Left renal cortex interstitium (tissue), 4 donors: ENCODE measurements at places on chromosomes 12 and 14.

- DNase-seq = no peak
These were observed 38.2 kb downstream of the TMBIM6 start for GRCh38 chr12:49779581-49779980.

DNA sequence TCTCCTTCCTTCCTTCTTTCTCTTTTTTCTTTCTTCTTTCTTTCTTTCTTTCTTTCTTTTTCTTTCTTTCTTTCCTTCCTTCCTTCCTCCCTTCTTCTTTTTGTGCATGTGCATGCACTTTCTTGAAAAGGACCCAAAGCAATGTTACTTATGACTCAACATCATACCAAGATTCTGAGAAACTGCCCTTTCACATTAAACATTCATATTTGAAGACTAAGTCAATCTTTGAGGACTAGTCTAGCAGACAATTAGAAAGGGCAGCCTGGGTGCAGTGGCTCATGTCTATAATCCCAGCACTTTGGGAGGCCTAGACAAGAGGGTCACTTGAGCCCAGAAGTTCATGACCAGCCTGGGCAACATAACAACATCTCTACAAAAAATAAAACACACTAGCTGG, 212.8 kb upstream of the KITLG start:
- no peak for DNase-seq

GRCh38 chr14:63893701-63894458, 41.1 kb downstream of the SYNE2 start:
- DNase-seq = no peak

DNA sequence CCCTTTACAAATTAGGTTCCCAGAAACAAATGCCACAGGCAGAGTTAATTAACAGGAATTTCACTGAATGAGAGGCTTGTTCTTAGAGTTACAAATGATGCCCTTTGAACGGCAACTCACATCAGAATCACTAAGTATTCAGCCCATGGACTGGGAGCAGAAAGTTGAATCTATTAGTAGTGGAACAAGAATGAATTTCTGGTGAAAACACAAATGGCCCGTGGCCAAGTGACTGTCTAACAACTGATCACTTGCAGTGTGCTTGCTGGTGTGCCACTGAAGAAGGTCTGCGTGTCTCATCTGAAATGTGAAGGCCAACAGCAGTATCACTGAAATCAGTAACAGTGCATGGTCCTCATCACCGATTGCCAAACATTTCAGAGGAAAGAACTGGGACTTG, 893.4 kb upstream of the TMEM132C start:
- DNase-seq = no peak

DNA sequence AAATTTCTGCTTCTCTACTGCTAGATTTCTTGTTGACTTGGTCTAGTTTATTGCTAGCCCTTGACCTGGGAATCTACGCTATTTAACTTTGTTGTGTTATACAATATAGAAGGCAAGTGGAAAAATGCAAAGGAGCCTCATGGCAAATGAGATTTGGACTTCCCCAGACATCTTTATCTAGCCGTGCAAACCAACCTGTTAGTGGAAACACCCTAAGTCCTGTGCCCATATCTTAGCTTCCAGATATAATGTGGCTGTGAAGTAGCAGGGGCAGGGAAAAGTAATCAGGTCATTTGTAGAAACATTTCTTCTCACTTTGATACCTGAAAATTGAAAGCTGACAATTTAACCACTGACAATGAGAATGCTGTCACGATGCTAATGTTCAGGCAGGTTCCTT, 90.7 kb upstream of the ATP2B1 start:
- no peak for DNase-seq

DNA sequence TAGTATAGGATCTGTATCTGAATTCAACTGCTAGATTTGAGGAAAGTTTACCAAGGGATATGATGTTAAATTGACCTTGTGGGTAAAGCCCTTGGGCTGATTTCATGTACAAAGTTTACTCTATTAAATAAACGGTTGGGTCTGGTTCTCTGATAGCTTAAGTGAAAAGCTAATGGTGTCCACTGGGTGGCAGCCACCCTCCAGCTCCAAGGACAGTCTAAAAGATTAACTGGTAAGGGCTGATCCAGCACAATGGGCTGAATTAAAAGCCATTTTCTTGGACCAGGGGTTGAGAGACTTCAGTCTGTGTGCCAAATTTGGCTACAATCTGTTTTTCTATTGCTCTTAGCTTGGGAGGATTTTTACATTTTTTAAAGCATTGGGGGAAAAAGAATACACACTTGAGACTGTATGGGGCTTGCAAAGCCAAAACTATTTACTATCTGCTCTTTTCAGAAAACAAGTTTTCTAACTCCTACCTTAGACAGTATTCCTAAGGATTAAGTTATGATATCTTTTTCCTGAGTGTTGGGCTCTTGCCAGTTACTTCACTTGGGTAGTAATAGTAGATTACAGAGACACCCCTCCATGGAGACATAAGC, 116.5 kb downstream of the GPHN start:
- peak; percentile 31 for DNase-seq

- DNase-seq = no peak
These were observed 96.7 kb downstream of the TMEM132D start for GRCh38 chr12:129807136-129807535.

GRCh38 chr12:9319044-9319841, 111.0 kb upstream of the PZP start:
- DNase-seq = no peak

GRCh38 chr14:78486081-78486480, 315.9 kb downstream of the NRXN3 start:
- no peak for DNase-seq

DNA sequence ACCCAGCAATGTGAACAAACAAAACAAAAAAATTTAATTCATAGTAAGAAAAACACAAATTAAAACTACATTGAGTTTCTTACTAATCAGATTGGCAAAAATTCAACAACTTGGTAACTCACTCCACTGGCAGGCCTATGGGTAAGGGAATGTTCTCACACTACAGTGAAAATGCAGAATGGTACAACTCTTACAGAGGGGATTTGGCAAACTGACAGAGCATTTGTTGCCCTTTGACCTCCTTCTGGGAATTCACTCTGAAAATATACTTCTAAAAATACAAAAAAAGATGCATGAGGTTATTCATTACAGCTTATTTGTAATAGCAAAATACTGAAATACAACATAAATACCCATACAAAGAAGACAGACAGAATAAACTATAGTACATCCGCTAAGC, 32.8 kb downstream of the ABCD2 start:
- no peak for DNase-seq

DNA sequence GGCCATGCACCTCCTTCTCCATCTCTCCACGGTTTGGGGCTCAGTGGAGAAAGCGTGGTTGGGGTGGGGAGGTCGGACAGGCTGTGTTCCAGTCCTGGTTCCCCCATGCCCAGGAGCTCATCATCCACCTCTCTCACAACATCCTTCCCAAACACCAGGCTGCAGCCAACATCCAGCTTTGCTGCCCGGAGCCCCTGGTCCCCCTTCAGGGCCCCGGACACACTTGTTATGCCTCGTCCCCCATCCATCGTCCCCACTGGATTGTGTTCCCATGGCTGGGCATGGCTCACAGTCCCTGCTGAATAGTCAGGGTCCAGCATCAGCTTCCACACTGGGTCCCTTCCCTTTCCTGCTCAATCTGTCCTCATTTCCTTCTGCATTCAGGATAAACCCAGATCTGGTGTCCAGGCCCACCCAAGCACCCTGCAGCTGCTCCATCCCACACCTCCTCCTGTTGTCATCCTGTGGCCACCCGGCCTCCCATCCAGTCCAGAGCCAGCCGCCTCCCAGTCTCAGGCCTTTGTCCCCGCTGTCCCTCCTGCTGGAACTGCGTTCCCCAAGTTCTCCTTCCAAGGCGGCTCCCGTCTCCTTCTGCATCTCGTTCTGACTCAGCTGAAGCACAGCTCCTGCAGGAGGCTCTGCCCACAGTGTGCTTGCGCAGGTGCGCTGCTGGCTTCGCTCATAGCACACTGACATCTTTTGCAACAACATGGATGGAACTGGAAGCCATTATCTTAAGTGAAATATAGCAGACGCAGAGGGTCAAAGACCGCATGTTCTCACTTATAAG, 211.4 kb upstream of the RTL1 start:
- DNase-seq = no peak

- no peak for DNase-seq
These were observed 56.0 kb downstream of the RASSF3 start for GRCh38 chr12:64666054-64666914.

- DNase-seq = no peak
These were observed 13.4 kb upstream of the CELA1 start for GRCh38 chr12:51359851-51360250.

GRCh38 chr12:115918763-115919162, 358.7 kb downstream of the MED13L start:
- DNase-seq = no peak

DNA sequence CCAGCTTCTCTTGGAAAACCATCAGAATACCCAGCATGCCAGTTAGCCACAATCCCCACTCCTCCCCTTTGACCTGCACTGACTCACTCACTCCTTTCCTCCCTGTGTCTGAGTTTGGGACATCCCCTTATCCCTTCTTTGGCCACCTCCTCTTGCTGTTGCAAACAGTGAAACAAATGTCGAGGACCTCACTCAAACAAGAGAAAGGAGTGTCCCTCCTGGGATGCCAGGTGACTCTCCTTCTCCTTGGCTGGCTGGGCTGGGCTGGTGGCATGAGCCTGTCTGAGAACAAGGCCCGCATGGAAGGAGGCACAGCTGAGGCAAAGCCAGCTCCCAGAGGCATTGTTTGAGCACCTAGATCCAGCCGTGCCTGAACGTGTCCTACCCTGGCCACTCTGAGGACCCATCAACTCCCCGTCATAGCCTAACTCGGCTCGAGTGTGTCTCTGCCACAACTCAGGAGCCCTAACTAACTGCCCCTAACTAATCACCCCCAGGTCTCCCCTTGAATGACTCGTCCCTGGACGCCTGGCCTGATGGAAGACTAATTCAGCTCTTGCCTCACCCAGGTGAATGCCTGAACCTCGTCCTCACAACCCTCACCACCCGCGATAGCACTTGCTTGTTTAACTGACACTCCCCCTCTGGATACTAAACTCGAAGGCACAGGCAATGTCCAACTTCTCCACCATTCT, 43.0 kb downstream of the NCOR2 start:
- DNase-seq = no peak

- DNase-seq = no peak
These were observed 48.2 kb downstream of the FOXA1 start for GRCh38 chr14:37546621-37547447.

- DNase-seq = no peak
These were observed 4.8 kb upstream of the AMN start for GRCh38 chr14:102917469-102918211.

- DNase-seq = no peak
These were observed 274.7 kb downstream of the EGLN3 start for GRCh38 chr14:33676135-33676566.

DNA sequence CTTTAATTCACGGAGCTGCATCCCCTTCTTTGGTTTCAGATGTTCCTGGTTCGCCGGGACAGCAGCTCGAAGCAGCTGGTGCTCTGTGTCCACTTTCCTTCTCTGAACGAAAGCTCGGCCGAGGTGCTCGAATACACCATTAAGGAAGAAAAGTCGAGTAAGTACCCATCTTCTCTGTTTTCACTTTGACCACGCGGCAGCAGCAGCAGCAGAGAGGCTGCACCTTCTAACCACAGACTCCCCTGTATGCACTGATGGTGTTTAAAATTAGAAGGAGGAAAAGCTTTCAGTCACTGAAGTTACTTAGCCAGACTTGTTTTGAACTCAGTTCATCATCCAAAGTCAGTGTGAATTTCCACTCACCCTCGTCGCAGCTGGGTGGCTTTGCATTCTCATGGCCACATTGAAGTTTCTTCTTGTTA, 63.8 kb downstream of the RIN3 start:
- DNase-seq = no peak

DNA sequence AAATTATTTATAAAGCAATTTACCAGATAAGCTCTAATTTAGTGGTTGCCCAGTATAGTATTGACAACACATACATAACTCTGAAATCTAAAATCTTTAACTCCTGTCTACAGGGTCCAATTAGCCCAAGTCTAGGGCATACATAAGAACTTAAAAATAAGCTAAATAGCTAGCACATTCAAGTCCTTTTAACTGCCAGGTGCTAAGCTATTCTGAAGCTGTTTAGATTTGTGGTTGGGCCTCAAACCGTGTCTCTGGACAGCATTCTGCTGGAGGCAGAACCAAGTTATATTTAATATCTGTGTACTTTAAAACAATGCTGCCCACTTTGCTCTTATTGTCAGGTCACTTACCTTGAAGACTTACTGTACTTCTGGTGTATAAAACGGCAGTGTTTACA, 19.0 kb downstream of the RPS6KA5 start:
- no peak for DNase-seq

- no peak for DNase-seq
These were observed 367.6 kb downstream of the RPS29 start for GRCh38 chr14:49218436-49219092.

DNA sequence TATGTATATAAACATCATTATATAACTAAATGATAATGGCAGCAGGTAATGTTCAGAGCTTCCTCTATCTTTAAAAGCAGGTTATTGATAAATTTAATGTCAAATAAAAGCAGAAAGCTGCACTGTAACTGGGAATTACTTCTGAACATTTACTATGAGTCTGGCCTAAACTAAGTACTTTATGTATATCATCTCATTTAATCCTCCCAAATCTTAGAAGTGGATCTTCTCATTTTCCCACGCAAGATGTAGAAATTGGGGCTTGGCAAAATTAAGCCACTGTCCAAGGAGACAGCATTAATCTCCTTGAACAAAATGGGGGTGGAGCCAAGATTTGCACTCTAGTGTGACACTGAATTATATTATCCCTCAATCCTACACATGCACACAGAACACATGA, 5.7 kb downstream of the NIN start:
- no peak for DNase-seq

DNA sequence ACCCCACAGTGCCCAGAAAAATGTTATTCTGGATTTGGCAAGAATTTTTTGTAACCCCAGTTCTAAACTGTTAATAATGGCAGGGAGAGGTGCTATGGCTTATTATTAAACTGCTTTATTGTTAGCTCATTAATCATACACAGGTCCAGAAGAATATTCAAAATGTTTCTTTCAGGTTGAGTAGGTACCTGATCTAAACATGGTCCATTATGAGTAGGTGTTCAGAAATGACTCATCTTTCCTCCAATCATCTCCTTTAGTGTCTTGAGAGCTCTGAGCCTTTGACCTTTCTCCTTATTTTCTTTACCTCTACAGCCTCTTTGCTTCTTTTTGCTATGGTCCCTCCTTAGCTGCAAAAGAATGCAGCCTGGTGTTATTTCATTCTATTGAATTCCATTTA, 211.0 kb upstream of the GARIN6 start:
- no peak for DNase-seq

DNA sequence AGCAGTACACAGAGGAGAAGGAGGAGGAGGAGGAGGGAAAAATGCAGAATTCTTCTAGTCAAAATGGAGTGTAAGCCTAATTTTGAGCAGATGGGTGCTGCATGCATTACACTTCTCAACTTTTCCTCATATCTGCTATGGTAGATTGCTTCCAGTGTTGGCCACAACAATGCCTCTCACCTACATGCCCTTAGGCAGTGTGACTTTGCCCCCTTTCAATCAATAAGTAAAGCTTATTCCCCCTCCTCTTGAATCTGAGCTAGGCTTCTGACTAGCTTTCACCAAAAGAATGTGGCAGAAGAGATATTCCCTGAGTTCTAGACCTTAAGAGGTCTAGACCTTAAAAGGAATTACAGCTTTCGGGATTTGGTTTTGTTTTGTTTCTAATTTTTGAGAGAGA, 3.2 kb upstream of the METTL3 start:
- no peak for DNase-seq
